Pulmonary artery endothelial cell (primary cell): ENCODE measurements at places on chromosomes 2 and 18. TPM values are rescaled to one million over a fixed set of nuclear protein-coding genes. Genes with fewer than 3 reads are reported as not detected.

- no peak for DNase-seq
Observed at GRCh38 chr2:58620093-58620492, 379.0 kb upstream of the FANCL start.

- DNase-seq, result peak; percentile 13
Observed at GRCh38 chr2:164495491-164496223, 125.6 kb downstream of the GRB14 start.

DNA sequence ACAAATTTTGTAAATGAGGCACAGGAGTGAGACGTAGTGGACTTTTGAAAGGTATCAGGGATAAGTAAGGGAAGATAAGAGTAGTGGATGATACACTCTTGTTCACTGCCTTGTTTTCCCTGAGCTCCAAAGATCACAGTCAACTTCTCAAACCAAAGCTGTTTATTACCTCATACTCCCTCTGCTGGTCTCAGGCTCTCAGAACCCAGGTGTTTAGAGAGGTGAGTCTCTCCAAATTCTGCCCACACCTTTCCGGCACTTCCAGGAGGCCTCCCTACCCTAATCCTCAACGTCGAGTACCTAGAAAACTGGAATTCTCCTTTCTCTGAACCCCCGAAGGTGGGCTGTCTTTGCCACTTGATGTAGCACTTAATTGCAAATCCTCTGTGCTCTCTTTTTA lies 621.1 kb downstream of the BCL11A start:
- DNase-seq, result no peak

GRCh38 chr2:111698743-111699554 lies 185.0 kb downstream of the ANAPC1 start:
- DNase-seq, result peak; percentile 85

DNA sequence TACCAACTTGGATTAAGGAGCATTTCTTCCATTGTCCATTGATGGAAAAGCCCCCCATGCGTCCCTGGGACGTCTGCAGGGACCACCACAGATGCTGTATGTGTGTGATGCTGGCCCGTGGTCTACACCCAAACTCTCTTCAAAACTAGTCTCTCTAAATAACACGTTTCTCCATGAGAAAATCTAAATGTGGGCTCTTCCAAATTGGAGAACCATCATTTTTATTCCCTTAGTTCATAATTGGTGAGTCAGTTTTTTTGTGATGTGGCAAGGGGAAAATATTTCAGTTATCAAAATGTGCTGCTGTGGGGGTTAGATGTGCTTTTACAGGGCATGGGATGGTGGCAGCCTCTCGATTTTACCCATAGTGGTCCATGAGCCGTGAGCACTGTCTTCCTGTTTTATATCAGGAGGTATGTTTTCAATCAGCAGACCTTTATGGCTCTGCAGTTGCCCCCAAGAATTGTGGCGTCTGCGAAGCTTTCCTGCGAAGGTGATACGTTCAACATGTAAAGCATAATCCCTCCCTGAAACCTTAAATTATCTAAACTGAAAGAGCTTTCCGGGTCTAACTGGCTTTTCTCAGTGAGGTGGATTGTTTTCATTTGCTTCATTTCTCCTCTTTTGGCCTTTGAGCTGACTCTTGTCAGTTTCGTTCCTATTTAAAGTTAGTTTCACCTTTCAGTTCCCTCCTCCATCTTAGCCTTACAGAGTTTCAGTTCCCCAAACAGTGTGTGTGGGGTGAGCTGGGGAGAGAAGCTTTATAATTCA lies 78.4 kb downstream of the SETBP1 start:
- DNase-seq, result no peak

DNA sequence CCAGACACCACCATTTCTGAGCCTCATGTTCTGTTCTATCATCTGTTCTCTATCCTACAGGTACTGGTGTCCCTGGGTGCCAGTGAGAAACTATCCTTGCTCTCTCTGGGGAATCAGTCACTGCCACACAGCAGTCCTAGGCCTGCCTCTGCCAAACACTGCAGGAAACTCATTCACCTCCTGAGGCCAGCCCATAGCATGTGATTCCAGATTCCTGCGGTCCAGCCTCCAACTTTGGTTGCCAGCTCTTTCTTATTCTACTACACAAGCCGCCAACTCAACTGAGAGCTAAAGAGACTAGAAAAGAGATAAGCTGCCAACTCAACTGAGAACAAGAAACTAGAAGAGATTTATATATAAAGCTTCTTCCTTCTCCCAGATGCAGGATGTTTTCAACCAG lies 8.8 kb upstream of the TTLL4 start:
- DNase-seq, result no peak

- no peak for DNase-seq
Observed at GRCh38 chr2:229231328-229231868, 39.7 kb downstream of the PID1 start.

- DNase-seq, result no peak
Observed at GRCh38 chr2:215799194-215799593, 214.2 kb downstream of the MREG start.

DNA sequence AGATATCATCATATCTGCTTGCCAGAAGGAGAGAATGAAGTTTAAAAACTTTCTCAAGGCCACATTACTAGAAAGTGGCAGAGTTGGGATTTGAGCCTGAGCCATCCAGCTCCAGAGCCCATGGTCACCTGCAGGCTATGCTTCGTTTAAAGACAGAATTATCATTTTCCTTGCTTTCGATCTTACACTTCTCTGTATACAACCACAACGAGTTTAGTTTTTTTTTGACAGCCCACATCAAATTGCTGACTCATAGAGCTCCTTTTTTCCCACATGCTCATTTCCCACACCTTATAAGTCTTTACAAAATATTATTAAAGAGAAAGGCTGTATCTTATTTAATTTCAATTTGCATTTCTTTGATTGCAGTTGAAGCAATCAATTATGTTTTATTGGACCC lies 6.5 kb downstream of the PLEK start:
- DNase-seq, result no peak

- DNase-seq, result no peak
Observed at GRCh38 chr2:196592331-196592910, 47.1 kb upstream of the CCDC150 start.

GRCh38 chr2:99576775-99577174 lies 87.0 kb upstream of the REV1 start:
- DNase-seq, result no peak

DNA sequence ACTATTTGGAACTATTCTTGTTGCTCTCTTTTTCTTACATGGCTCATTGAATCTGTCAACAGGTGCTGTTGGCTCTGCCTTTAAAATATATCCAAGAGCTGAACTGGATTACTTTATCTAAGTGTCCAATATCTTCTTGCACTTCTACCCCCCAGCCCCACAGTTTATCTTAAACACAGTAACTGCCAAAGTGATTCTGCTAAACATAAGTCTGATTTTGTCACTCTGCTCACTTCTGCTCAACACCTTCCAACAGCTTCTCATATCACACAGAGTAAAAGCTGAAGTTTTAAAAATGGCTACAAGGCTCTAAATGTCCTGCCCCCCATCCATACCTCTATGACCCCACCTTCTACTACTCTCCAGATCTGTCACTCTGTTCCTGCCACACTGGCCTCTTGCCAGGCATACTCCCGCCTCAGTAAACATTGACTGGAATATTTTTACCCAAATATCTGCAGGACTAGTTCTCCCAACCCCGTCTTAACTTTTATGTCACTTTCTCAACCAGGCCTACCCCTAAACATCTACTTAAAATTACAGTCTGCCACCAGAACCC lies 130.7 kb downstream of the CCDC148 start:
- no peak for DNase-seq

DNA sequence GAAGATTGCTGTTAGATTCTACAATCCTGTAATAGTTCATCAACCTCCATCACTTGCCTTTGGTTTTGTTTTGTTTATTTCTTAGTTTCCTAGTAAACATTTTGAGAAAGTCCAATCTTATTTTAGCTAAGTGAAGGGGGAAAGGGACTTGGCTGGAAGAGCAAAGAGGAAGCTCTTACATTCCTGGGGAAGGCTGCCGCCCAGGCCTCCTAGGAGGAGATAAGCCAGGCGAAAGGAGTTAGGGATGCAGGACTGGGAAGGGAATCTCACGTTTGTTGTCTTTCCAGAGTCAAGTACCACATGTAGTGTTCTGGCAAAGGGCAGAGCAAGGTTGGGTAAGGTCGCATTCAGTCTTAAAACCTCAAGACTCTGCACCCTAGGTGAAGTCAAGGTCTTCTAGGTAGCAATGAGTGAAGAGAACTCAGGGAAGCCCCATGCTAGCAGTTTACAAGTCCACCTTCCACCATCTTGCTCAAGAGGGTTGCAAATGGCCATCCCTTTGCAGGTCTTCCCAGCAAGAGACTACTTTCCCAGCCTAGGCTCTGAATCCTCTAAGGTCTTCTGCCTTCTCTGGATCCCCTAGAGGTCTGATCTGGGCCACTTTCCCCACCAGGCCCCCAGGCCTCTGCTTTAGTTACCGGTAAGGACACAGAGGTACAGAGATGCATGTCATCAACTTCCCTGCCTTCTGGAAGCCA lies 320.7 kb downstream of the CYP26B1 start:
- no peak for DNase-seq

DNA sequence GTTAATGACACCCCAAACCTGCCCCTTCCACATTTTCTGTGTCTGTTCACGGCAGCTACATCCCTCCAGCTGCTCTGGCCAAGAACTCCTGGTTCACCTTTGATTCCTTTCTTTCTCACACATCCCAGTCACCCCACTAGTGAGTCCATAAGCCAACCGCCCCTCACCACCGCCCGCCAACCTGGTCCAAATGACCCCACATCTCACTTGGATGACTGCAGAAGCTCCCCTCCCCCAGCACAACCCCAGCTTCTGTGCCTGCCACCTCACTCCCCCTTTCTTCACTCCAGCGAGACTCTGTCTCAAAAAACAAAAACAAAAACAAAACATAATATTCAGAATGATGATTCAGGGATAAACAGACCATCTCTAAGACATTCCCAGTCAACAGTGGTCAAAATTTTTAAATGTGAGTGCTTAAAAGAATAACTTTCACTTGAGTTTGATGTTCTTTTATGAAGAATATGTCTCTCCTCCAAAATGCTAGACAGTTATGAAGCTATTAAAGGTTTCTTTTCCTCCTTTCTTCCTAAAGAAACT lies 3.2 kb downstream of the CYS1 start:
- DNase-seq, result no peak

GRCh38 chr2:124437811-124438210 lies 412.7 kb downstream of the CNTNAP5 start:
- DNase-seq, result no peak

DNA sequence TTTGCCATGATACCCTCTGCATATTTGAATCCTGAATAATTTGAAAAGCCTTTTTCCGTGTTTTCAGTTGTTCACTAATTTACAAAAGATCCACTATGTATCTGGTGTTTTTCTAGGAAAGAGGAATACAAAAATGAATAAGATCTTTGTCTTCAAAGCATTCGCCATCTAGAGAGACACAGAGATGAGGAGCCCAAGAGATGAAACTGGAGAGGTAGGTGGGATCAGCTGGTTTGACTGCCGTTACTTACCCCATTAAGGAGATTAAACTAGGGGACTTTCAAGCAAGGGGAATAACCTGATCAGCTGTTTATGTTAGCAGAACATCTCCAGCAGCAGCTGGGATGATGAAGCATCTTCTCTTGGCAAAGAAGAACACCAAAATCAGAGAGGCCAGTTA lies 150.2 kb upstream of the SATB2 start:
- DNase-seq, result no peak

DNA sequence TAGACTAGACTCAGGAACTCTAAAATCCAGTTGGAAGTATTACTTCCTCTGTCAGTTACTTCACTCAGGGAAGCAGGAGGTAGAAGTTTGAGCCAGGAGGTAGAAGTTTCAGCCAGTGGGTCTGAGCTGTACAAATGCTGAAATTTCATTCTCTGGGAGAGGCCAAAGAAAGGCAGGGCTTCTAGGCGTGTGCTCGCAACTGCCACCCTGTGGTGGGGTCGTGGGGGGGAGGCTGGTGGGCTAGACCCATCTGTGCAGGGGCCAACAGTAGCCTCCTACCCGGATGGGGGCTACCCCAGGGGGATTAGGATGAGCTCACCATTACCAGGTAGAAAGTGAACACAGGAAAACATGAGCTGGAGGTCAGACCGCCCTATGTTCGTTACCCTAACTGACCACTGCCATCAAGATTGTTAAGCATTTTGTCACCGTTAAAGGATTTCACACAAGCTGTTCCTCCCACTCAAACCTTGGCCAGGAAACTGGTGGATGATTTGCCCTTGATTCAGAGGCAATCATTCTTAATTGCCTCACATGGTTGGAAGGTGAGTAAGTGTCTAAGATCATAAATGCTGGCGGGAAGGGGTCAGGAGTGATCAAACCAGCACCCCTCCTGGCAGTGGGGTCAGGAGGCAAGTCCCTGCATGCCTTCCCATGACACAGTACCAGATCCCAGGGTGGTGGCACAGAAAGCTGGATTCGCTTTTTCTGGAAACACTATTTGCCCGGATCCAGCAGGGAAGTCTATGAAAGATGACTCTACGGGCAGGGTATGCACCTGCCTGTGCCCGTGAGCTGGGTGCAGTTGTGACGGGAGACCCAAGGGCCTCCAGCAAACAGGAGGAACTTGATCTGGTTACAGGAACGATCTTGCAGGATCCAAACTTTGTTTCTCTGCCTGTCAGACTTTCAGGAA lies 5.2 kb upstream of the FHL2 start:
- no peak for DNase-seq

GRCh38 chr2:439077-439476 lies 151.2 kb upstream of the ALKAL2 start:
- no peak for DNase-seq

DNA sequence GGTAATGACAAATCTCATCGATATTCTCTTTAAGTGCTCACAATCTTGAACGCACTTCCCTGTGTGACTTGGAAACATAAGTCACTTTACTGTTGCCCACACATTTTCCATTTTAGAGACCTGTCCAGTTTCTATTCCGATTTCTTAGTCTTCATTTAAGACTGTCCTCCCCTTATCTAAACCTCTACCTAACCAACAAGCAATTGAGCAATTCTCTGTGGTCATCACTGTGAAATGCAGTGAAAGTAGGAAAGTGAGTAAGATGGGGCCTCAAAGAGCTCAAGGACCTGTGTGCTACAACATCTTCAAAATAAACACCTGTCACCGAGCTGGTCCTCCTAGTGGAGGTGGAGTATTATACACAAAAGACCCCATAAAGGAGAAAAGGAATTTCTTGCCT lies 184.4 kb downstream of the CNTNAP5 start:
- no peak for DNase-seq

FSHR gene
- not detected in 2 replicates for total RNA-seq

CENPO gene
- 18.7 and 32.6 TPM in 2 replicates for total RNA-seq

PDCL3 gene
- total RNA-seq, result 18.9 and 28.0 TPM in 2 replicates

PREPL gene
- 19.3 and 37.9 TPM in 2 replicates for total RNA-seq

ORC4 gene
- 25.9 and 51.6 TPM in 2 replicates for total RNA-seq

GPR155 gene
- total RNA-seq, result 1.9 and 2.3 TPM in 2 replicates

ATRAID gene
- 97.0 and 127 TPM in 2 replicates for total RNA-seq

MC5R gene
- total RNA-seq, result not detected in 2 replicates

C1QL2 gene
- total RNA-seq, result not detected in 2 replicates

GAL3ST2 gene
- not detected in 2 replicates for total RNA-seq

SPOPL gene
- total RNA-seq, result 17.5 and 17.9 TPM in 2 replicates

CIAO1 gene
- total RNA-seq, result 96.7 and 106 TPM in 2 replicates

VWA3B gene
- not detected in 2 replicates for total RNA-seq

CCDC85A gene
- 16.2 and 29.1 TPM in 2 replicates for total RNA-seq

CPLX4 gene
- total RNA-seq, result not detected in 2 replicates

PXDN gene
- 249 and 307 TPM in 2 replicates for total RNA-seq
